Heart right ventricle (tissue), 16 donors: ENCODE measurements at places on chromosomes 5 and 9. TPM values are rescaled to one million over a fixed set of nuclear protein-coding genes. Genes with fewer than 3 reads are reported as not detected.

Gene CXCL14
- total RNA-seq, result 0.53 TPM

DNA sequence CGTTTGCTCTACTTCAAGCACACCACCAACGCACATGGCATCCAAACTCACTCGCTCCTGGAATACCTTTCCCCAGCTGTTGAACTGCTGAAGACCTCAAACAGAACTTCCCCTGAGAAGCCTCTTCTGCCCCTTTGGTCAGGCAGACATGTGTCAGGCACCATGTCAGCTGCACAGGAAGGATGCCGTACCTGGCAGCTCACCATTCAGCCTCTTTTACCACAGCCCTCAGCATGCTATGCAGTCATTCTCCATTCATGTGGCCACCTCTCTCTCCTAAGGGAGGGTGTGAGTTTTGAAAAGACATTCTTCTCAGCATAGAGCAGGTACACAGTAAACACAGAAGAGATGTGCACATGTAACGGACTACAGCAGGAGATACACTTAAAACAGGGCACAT is 14.2 kb downstream of the IL4 start:
- DNase-seq, result no peak

Gene SLC34A1
- total RNA-seq, result not detected

GRCh38 chr5:173796721-173797495 is 91.2 kb upstream of the CPEB4 start:
- DNase-seq, result no peak

- DNase-seq, result no peak
Measured at GRCh38 chr5:114419067-114419388, 57.2 kb downstream of the KCNN2 start.

DNA sequence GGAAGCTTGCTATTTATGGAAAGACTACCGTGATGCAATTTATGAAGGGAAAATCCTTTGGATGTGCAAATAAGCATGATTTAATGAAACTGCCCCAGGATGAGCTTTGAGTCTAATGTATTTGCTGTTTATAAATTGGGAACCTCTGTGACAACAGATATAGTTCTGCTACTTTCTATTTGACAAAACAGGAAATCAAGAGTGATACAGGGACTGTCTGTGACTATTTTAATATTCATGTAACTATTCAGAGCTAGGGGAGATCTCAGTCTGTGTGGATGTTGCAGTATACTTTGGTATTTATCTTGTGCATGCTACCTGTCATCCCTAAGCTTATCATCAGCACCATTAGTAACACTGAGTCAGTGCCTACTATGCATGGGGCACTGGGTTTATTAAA is 132.1 kb downstream of the PDZD2 start:
- DNase-seq, result no peak

Gene ADAMTS19
- 0.40 TPM for total RNA-seq

DNA sequence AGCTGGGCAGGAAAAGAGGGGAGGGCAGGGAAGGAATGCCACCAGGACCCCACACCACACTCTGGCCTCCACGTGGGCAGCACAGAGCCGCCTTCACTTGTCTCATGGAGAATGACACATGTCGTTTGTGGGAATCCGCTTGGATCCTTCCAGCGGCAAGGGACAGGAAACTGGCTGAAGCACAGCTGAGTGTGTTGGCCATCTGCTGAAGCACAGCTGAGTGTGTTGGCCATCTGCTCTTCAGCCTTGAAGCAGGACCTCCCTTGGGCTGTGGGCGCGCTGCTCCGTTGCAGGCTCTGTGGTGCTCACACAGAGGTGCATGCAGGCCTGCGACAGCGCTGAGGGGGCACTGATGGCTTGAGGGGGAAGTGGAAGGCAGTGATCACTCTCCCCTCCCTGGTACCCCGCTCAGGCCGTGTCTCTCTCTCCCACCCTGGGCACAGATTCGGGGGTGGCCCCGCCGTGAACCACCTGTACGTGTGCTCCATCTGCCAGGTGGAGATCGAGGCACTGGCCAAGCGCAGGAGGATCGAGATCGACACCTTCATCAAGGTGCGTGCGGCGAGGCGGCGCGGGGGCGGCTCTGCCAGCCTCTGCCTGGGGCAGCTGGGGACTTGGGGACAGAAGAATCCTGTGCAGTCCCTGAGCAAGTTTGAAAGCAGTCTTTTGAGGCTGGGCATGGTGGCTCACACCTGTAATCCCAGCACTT is 40.6 kb downstream of the USP20 start:
- DNase-seq, result no peak
